Stimulated activated CD4-positive, alpha-beta T cell treated with anti-CD3 and anti-CD28 coated beads, Interleukin-1b, Interleukin-23, amount 100 ng/mL, for 1 hour (primary cell): ENCODE measurements at places on chromosomes 4 and X.

DNA sequence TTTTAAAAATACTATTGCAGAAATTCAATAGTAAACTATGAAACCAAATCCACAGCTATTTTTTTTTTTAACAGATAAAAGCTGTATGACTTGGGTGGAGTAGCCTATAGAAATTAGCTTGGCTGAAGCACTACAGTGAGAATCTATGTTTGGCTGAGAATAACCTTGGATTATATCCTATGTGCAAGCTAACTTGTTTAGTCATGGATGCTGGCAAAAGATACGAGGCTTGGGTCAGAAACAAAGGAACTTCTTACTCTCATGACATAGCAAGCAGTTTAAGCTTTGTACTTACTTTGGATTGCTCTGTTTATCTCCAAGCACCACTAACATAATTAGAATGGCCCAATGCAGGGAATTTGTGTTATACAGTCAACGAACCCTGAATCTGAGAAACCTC is 119.2 kb upstream of the GRID2 start:
- DNase-seq: no peak

- DNase-seq: no peak
Measured at GRCh38 chr4:86717651-86718050, 123.5 kb downstream of the PTPN13 start.

GRCh38 chr4:3034231-3034630 is 40.1 kb downstream of the HTT-AS start:
- DNase-seq: no peak

GRCh38 chrX:132710656-132711155 is 221.9 kb upstream of the MBNL3 start:
- DNase-seq: no peak

DNA sequence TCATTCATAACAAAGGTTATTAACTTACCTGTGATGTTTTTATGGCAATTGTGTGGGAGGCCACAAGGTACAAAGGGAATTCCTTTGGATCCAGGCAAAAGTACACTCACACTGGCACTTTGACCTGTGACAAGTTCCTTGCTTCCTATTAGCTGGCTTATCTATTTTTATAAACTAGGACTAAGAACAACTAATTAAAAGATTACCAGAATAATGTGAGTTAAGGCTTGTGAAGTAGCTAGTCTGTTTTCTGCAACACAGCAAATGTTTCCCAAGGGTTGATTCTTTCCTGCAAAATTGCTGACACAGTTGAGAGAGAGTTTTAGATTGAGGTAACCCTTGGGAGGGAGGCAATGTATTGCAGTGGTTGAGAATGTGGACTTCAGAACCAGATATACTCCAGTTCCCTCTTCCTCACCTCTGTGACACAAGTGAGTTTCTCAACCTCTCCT is 107.9 kb downstream of the CPEB2 start:
- DNase-seq: no peak
